Eye (tissue), 1 donor: ENCODE measurements at places on chromosomes 1 and 21.

DNA sequence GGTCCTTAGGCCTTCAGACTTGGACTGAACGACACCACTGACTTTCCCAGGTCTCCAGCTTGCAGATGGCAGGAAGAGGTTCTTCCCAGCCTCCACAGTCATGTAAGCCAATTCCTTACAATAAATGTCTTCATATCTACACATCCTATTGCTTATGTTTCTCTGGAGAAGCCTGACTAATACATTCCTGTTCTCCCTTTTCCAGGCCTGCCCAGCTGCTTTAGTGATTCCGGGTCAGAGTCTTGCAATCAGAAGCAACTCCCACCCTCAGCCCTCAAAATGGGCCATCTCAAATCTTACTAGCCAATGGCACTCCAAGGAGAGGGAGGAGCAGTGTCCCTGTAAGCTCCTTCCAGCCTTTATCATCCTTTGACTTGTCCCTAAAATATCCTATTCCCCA lies 16.4 kb upstream of the CPT2 start:
- no peak for DNase-seq

DNA sequence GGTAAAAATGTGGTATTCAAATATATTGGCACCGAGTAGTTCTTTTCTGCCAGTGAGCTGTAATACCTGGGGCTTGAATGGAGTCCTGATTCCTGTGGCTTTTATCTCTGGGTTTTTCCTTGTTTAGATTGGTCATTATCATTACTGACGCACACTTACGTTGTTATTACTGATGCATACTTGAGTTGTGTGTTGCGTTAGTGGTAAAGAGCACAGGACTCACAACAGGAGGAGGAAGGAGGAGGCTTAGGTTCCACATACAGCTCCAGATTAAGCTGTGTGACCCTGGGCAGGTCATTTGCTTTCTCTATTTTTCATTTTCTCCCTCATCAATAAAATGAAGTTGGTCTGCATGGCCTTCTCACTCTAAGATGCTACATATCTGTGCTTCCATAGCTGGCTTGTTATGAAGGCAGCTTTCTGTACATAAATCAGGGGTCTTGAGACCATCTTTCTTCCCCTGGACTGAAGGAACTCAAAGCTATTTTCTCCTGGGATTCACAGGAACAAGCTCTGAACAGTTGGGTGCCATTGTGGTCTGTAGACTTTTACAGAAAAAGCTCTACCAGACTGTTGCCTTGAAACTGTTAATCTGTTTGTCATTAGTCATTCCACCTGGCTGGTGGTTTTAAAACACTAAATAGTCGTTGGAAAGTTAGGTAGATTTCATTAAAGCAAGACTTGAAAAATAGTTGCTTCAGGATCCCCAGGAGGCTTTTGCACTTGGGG lies 5.6 kb downstream of the ARID1A start:
- DNase-seq, result no peak

- no peak for DNase-seq
Measured at GRCh38 chr1:27666791-27667254, 5.2 kb downstream of the IFI6 start.

GRCh38 chr21:26540651-26541050 lies 32.4 kb downstream of the CYYR1 start:
- no peak for DNase-seq

DNA sequence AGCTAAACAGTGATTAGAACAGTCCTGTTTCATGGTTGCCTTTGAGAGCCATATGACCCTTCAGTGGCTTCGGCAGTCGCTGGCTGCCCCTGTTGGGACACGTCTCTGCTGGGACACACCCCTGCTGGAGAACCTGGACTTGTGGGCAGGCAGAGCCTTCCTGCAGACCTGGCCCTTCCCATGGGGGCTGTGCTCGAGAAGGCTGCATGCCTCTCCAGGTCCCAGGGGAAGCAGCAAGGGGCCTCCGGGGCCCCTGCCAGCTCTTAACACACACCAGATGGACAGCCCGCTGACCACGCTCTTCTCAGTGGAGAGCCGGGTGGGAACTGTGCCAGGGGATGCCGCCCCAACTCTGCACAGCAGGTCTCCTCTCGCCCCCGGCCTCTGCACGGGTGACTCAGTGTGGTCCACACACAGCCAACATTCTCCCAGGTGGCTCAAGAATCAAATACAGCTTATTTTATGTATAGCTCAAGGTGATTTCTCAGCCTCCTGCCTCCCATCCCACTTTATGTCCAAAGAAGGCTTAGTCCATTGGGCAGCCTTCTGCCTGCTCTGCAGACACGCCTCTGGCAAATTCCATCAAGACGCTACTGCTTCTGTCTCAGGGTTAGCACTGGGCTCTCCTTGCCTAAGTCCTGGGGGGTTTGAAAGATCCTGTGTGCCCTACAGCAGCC lies 450.8 kb downstream of the KIF26B start:
- DNase-seq, result no peak

DNA sequence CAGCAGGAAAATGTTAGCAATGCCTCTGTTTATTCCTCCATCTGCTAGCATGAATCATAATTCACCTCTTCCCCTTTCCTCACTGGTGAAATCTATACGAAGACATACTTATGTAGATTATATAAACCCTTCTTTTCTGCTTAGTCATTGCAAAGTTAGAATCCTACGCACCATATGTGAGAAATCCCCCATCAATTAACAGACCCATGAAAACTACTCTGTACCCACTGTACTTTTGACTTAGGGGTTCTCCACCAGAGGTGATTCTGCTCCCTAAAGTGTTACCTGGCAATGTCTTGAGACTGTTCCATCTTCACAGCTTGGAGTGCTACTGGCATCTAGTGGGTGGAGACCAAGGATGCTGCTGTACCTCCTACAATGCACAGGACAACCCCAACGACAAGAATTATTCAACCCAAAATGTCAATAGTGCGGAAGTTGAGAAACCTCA lies 49.6 kb upstream of the KCTD3 start:
- peak; percentile 24 for DNase-seq
